ENCODE measurements at places on chromosomes 5 and 9.

DNA sequence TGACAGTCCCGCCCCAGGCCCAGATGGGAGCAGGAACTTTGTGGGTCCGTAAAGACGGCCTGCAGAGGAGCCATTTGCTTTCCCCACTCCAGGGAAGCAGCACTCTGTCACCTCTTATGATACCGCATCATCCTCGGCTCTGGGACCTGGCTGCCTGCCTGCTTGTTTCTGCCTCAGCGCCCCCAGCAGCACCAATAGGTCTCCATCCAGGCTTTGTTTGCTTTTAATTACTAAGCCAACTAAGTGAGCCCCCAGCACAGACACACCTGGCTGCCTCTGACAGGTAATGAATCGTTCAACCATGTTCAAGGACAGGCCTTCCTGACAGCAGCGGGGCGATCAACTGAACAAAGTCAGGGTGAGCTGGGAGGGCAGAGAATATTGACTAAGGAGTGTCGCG, 141.4 kb downstream of the C5orf15 start:
- peak; percentile 13 for DNase-seq

- no peak for DNase-seq
These were observed 22.1 kb downstream of the PTCH1 start for GRCh38 chr9:95494416-95495371.

DNA sequence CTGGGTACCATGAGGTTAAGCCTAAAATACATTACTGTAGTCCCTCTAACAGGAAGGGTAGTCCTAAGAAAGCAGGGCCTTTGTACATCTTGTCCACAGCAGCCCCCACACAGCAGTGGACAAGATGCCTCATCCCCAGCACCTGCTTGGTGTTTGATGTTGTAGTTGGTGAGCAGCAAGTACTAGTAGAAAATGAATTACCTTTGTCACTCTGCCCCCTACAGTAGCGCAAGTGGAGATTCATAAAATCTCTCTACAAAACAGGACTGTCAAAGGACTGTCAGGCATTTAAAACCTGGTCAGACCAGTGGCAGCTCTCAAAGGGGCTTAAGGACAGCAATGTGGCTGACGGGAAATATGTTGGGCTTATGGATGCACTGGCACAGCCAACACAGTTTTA, 122.5 kb downstream of the TMEM174 start:
- peak; percentile 61 for DNase-seq

- DNase-seq = no peak
These were observed 475 bp downstream of the WDR5 start for GRCh38 chr9:134136118-134136995.

DNA sequence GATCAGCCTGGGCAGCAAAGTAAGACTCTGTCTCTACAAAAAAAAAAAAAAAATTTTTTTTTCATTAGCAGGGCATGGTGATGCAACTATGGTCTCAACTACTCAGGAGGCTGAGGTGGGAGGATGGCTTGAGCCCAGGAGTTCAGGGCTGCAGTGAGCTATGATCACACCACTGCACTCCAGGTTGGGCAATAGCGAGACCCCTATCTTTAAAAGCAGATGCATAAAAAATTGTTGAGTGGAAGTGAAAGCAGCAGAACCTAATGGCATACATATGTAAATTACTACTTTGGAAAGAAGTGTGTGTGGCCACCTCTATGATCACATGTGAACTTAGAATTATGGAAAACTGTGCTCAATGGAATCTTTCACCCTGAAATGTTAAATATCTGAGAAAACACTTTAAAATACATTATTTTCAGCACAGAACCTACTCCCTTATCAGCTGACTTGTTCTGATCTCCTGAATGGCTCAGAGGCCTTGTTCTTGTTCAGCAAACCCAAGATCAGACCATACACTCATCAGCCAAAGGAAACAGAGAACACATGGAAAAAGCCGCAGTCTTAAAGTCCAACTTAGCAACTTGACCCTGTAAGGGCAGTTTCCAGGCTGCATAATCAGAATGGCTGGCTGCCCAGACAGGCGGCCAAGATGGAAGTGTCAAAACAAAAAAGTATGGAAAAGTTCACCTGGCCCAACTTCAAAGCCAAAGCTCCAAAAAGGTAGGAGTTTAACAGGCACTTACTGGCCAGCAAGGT, 56.5 kb downstream of the SIL1 start:
- no peak for DNase-seq

DNA sequence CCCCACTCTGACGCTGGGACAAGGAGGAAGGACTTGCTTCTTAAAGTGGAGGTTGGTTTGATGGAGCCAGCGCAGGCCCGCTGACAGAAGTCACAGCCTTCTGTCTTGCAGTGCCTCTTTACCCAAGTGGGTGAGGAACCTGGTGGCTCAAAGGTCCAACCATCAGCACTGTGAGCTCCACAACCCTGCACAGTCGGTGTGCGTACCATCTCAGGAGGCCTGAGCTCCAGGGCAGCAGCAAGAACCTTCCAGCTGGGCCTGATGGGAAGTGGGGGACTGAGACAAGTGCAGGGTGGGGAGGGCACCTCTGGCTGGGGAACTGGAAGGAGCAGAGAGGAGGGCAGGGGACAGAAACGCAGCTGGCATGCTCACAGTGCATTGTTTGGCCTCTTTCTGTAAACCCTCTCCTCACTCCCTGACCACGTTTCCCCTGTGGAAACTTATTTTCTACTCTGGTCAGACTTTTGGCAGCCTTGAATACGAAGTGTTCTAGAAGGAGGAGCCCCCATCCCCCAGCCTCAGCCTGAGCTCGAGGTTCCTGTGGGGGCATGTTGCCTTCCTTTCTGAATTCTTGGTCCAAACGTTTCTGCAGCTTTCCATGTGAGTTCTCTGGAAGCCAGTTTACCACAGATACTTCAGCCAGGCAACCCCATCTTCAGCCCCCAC, 178.5 kb upstream of the PITX1 start:
- no peak for DNase-seq

GRCh38 chr5:143542798-143543144, 139.3 kb upstream of the NR3C1 start:
- no peak for DNase-seq

- DNase-seq = no peak
These were observed 341.8 kb upstream of the KIF2A start for GRCh38 chr5:61964201-61964600.

GRCh38 chr5:33074548-33074947, 363.4 kb downstream of the NPR3 start:
- no peak for DNase-seq

Measured in NCI-H524 treated with DMSO at 0.1 percent for 48 hours (cell line).